A549 treated with DMSO at 1 μM for 4 hours (cell line): ENCODE measurements at places on chromosomes 3 and 15. TPM values are rescaled to one million over a fixed set of nuclear protein-coding genes. Genes with fewer than 3 reads are reported as not detected.

The GOLGA6A gene
- 0.07 to 0.16 TPM in 2 of 5 replicates, not detected in the others for total RNA-seq

The ASB7 gene
- total RNA-seq, result 10.3 to 14.0 TPM (median 12.9 TPM) in 5 replicates

The ITIH1 gene
- not detected in 5 replicates for total RNA-seq

The FXR1 gene
- total RNA-seq, result 68.4 to 91.5 TPM (median 86.8 TPM) in 5 replicates

The ADAMTS9 gene
- total RNA-seq, result 0.54 to 0.78 TPM (median 0.59 TPM) in 5 replicates

The FANCD2OS gene
- total RNA-seq, result not detected in 5 replicates

The GCNT3 gene
- 156 to 216 TPM (median 179 TPM) in 5 replicates for total RNA-seq

The FGD5 gene
- total RNA-seq, result 0.05 to 0.15 TPM (median 0.09 TPM) in 4 of 5 replicates, not detected in the other

The NRG4 gene
- 0.81 to 2.6 TPM (median 1.1 TPM) in 5 replicates for total RNA-seq

The SLC15A2 gene
- 0.06 to 0.43 TPM (median 0.14 TPM) in 5 replicates for total RNA-seq

The CHD2 gene
- total RNA-seq, result 27.1 to 35.5 TPM (median 31.3 TPM) in 5 replicates

The SERPINI2 gene
- not detected in 5 replicates for total RNA-seq

The ACTRT3 gene
- total RNA-seq, result 2.4 to 3.2 TPM (median 2.9 TPM) in 5 replicates

The KBTBD8 gene
- total RNA-seq, result 0.47 to 0.74 TPM (median 0.63 TPM) in 5 replicates

The CADM2 gene
- total RNA-seq, result 0.12 to 0.23 TPM (median 0.17 TPM) in 4 of 5 replicates, not detected in the other

The MEX3B gene
- 4.6 to 6.7 TPM (median 5.4 TPM) in 5 replicates for total RNA-seq

The ACKR2 gene
- 0.07 TPM in 1 of 5 replicates, not detected in the others for total RNA-seq

The DPPA4 gene
- not detected in 5 replicates for total RNA-seq

The VWA5B2 gene
- 0.38 to 0.56 TPM (median 0.48 TPM) in 5 replicates for total RNA-seq

The RPL39L gene
- total RNA-seq, result 48.5 to 55.2 TPM (median 49.9 TPM) in 5 replicates

The CYP19A1 gene
- 0.06 to 0.25 TPM (median 0.10 TPM) in 4 of 5 replicates, not detected in the other for total RNA-seq

The EFCC1 gene
- total RNA-seq, result not detected in 5 replicates

The CHRNA7 gene
- 3.3 to 4.7 TPM (median 4.2 TPM) in 5 replicates for total RNA-seq

The LNP1 gene
- total RNA-seq, result 0.78 to 1.1 TPM (median 0.82 TPM) in 5 replicates
